Stimulated activated CD8-positive, alpha-beta memory T cell treated with anti-CD3 and anti-CD28 coated beads, Interleukin-4, amount 100 ng/mL, for 1 hour (primary cell): ENCODE measurements at places on chromosomes 3 and 15.

DNA sequence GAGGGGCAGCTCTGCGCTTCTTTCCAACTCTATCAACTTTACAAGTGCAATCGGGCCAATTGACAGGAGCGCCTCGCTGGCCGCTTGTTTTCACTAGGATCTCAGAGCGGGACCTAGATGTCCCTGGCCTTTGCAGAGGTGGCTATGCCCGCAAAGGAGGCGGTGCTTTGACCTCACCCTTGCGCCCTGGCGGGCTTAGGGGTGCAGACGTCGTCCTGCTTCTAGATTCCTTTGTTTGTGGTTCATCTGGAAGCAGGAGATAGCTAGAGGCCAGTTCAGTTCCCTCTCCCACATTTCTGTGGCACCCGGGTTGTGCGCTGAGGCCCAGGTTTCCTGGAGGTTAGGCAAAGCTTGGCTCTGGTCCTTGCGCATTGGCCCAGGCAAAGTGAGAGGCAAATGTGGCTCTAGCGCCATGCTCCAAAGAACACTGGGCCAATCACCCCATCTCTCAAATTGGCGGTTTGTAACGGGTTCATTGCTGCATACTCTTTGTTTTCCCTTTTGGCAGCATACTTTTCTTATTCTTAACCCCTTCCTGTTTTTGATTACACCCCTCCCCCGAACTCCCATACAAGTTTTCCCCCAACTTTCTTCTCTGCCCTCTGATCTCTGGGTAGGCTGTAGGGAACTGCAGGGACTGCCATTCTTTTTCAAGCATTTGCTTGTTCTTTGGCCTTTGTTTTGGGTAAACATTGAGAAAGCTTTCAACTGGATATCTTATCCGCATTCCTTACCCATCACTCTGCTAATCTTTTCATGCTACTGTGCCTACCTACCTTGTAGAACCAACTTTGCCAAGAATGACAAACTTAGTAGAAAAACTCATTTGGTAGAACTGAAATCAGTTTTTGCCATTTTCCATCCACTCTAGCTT is 1.4 kb downstream of the PPM1L start:
- DNase-seq, result no peak

DNA sequence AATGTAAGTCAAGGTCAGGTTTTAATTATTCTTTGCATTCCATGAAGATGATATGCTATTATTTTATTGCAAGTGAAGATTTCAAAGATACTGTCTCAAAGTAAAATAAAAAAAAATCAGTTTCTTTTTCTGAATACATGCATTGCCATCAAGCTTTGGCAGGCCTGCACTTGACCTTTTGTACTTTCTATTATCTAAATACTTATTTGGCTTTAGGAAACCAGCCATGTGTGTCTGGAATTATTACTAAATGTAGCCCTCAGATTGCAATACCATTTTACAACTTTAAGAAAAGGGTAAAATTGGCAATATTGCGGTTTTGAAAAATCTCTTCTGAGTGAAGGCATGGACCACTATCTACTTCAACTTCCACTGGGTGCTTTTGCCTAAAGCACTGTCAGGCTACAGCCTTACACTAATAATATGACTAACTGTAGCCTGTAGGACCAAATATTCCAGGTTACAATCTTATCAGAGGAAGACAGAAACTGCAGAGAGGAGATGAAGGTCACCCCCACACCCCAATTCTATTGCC is 349.4 kb upstream of the DCBLD2 start:
- DNase-seq, result no peak

DNA sequence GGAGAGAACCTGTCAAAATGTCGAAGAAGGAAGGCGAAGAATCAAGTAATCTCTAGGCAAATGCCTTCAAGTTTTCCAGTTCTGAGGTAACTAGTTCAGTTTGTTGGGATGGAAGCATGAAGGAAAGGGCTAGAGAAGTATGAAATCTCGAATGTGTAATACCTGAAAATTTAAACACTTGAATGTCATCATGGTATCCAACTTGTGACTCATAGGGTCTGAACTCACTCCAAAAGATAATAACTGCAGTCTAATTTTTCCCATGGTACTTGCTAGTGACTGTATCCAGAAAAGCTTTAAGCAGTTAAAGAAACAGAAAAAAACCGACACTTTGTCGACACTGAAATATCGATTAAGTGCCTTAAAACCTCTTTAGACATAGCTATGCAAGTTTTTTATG is 102.9 kb upstream of the CHRM5 start:
- DNase-seq, result no peak

GRCh38 chr15:25803036-25803435 is 60.1 kb downstream of the ATP10A start:
- DNase-seq, result no peak

DNA sequence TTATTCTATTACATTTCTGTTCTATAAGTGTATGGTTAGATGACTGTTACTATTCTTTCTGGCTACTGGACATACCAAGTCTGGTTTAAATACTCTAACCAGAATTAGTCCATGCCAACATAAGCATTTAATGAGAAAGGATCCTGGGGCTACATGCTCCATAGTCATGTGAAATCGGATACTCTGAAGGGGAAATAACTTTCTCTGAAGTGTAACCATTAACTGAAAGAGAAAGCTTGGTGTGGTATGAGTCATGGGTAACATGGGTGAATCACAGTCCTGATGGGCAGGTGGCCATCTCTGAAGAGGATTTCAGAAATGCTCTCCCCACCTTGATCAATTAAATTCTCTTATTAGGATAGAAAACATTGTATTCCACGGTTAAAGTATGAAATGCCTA is 69.4 kb downstream of the FHIT start:
- DNase-seq, result no peak

- DNase-seq, result no peak
Observed at GRCh38 chr3:7637694-7638093, 776.8 kb downstream of the GRM7 start.

- no peak for DNase-seq
Observed at GRCh38 chr15:66252685-66253417, 699 bp downstream of the MEGF11 start.

GRCh38 chr3:89622063-89622700 is 514.8 kb downstream of the EPHA3 start:
- DNase-seq, result no peak

- DNase-seq, result no peak
Observed at GRCh38 chr15:77118882-77119321, 48.0 kb upstream of the TSPAN3 start.

GRCh38 chr3:156741935-156742334 is 67.5 kb downstream of the TIPARP start:
- no peak for DNase-seq

- no peak for DNase-seq
Observed at GRCh38 chr3:81816473-81817250, 55.2 kb upstream of the GBE1 start.

DNA sequence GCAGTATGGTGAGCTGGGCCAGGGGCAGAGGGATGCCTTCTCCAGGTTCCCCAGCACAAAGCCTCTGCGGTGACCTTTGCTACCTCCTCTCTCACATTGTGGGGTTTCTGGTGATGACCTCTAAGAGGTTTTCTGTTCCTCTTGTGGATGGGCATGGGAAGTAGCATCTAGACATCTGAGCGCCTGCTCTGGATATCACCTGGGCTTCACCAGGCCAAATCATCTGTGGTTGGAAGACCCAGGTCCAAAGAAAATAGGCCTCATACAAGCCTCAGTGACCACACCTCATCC is 7.0 kb downstream of the APEH start:
- no peak for DNase-seq

- no peak for DNase-seq
Observed at GRCh38 chr3:158773845-158774830, 27.7 kb upstream of the MFSD1 start.

GRCh38 chr3:112646623-112647022 is 5.7 kb upstream of the CCDC80 start:
- DNase-seq, result no peak

DNA sequence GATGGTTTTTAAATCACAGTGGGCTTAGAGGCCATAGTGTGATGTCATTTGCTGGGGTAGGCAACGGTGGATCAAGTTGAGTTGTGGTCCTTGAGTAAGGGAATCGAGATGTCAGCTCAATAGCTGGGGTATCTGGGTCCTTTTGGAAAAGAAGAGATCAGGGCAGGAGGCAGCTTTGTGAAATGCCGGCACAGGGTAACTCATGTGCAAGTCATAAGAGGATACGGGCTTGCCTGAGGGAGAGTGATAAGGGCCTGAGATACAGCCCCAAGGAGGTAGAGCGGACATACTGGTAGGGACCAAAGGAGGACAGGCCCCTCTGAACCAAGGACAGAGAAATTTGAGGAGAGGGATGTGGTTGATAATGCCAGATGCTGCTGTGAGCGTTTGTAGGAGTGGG is 4.2 kb upstream of the FAM131A start:
- DNase-seq, result no peak

- DNase-seq, result no peak
Observed at GRCh38 chr15:50628421-50628820, 58.2 kb downstream of the TRPM7 start.

GRCh38 chr3:176328198-176328597 is 869.1 kb downstream of the TBL1XR1 start:
- DNase-seq, result no peak

- DNase-seq, result no peak
Observed at GRCh38 chr15:50576166-50576565, 29.7 kb upstream of the USP50 start.

GRCh38 chr3:175207361-175207760 is 348.2 kb downstream of the NAALADL2 start:
- no peak for DNase-seq

- no peak for DNase-seq
Observed at GRCh38 chr3:171732756-171733155, 77.5 kb downstream of the PLD1 start.

DNA sequence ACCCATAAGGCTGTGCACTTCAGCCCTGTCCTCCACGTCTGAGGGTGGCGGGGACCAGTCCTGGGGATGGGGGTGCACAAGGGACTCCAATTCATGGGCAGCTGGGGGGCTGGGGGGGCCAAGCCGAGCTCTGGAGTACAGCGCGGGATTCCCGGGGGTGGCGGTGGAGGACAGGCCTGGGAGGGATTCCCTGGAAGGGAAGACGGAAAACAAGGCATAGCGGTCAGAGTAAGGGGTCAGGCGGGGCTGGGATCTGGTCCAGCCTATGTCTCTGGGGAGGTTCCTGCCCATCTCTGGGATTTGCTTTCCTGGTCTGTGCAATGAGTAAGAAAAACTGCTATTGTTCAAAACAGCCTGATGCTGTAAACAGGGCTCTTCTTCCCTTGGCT is 8.1 kb upstream of the IGDCC3 start:
- no peak for DNase-seq

- DNase-seq, result no peak
Observed at GRCh38 chr3:102699819-102700140, 265.0 kb downstream of the ZPLD1 start.

DNA sequence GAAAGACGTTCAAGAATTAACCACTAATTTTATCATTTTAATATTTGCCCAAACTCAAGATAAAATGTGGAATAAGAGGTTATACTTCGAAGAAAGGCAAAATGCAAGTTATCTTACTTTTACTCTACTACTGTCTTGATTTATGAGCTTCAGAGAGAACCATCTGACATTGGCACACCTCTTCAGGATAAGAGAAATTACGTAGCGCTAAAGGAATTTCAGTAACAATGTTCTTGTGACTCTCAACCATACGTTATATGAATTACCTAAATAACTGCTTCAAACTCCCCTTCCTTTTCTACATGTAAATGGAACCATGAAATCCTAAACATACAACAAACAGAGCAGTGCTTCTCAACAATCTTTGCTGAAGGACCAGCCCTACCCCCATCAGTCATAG is 96.8 kb downstream of the ZNF385D start:
- DNase-seq, result no peak

DNA sequence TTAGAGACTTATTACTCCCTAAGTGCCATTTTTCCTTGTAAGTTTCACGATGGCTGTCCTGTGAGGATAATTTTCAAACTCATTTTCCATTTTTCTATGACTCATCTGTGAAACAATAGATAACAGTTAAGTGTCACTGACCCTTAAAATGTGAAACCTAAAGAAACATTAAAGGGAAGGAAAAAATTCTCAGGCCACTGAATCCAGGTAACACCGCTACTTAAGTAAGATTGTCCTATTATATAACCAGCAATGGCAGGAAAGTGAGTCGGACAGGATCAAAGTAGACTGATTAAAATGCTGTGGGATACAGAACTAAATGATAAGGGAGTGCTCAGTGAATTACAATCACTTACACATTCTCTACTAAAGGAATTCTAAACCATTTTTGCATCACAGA is 12.4 kb downstream of the PLD1 start:
- DNase-seq, result no peak

GRCh38 chr3:46663591-46664135 is 29.8 kb downstream of the ALS2CL start:
- DNase-seq, result no peak

DNA sequence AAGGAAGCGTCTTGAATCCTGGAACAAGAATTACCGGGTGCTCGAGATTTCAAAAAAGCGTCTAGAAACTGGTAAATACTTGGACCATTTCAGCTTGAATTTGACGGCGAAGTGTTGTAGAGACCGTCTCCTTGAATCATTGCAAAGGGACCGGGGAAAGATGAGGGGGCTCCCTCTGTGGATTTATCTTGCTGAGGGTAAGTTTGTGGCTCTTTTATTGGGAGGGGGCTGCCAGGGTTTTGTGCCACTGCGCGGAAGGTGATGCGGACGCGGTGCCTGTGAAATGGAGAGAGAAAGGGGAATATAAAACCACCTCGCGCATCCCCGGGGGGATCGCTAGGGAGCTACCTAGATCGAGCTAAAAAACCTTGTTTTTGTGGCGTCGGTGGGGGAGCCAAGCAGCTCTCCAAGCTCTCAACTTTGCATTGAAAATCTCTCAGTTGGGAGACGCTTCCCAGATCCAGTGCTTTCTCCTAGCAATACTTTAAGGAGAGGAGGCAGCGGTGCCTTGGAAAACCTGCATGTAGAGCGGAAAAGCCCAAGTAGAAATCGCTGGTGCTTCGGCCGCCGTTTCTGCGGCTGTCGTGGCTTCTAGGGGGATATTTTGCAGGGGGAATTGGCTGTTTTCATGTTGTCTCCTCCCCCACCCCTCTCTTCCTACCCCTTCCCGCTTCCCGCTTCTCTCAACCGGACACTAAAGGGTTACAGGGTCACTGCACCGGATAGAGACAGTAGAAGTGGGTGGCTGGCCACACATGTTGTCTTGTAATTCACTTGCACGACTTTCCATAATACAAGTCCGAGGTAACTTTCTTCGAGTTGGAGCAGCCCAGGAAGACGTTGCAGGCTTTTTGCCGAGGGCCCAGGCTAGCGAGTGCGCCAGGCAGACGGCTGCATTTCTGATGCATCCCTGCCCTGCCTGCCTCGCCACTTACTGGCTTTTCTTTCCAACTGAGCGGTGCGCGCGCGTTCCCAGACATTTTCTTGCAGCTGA is 187.6 kb downstream of the NLGN1 start:
- DNase-seq, result no peak

GRCh38 chr15:89654847-89655805 is at the start of gene KIF7:
Gene KIF7, minus strand, starts transcription at chr15:89655467. Its CDS starts 2,537 bp downstream, at chr15:89652930.
- no peak for DNase-seq

DNA sequence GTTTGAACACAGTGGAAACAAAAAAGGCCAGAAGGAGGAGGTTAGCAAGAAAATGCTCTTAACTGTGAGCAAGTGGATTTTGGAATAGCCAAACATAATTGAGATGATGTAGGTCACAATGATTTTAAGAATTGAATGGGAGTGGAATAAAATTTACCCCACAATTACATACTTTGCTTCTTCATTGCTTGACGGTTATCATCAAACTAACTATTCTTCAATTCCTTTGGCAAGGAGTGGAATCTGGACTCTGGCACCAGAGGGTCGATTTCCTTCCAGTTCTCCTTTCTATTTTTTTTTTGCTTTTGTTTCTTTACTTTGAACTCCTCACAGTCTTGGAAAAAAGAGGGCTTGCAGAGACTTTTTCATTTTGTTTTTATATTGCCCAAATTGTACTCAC is 634.5 kb upstream of the TGFBR2 start:
- DNase-seq, result no peak
